Neuronal stem cell (in vitro differentiated cells): ENCODE measurements at places on chromosomes 1 and 21.

GRCh38 chr21:40792691-40793456, 54.1 kb downstream of the DSCAM start:
- no peak for DNase-seq

DNA sequence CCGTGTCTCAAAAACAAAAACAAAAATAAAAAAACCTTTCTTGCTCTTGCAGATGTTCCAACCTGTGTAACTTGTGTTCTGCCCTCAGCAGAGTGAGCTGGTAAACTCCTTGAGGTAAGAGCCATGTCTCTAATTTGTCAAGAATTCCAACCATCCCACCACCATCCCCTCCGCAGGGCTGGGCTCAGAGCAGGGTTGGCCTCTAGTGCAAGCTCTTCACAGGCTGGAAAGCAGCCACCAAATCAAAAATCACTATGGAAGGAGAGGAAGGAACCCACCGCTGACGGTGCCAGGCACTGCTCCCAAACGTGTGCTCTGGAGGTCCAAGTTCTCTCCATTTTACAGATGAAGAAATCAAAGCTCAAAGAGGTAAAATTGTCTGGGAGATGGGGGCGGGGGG, 9.4 kb downstream of the PLEKHA6 start:
- no peak for DNase-seq

DNA sequence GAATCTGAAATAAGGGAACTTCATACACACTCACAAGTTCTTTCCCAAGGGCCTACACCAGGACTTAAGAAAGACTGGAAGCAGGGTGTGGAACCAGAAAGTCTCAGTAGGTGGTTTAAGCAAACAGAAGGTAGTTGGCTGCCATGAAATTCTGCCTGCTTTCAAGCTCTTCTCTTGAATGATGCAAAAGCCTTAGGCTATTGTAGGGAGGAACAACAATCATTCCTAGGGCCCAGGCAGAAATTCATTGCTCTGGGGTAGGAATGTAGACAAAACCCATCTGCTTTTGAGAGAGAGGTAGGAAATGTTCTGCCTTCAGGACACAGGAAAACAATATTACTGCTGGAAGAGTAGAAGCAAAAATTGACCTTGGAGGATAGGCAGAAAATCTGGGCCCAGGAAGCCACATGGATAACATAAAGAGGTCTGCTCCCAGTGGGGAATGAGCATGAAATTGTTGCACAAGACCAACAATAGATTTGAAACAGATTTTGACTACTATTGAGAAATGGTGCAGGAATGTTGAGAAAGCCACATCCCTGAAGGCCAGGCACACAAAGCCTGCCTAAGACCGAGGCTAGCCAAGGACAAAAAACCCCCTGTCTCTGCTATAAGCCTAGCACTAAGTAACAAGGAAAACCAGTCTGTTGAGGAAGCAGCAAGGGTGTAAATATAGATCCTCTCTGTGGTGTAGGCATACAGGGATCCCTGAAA, 22.7 kb upstream of the SFT2D2 start:
- DNase-seq, result no peak

- DNase-seq, result no peak
These were observed 187.0 kb upstream of the HP1BP3 start for GRCh38 chr1:20974069-20974468.

DNA sequence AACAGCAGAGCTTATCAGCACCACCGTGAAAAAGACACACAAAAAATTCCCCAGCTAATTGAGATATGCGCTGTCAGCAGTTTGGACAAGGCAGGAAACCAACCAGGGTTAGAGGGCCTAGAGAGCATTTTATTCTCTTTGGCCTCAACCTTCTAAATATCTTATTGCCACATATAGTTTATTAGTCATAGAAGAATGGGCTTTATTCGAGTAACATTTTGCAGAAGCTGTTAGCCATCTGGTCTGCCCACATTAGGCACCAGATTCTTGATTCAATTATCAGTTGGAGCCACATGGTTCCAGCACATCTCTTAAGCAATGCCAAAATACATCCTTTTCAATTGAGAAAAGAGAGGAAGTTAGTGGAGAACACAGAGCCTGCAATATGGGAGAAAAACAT, 109.9 kb upstream of the CXADR start:
- DNase-seq, result no peak

DNA sequence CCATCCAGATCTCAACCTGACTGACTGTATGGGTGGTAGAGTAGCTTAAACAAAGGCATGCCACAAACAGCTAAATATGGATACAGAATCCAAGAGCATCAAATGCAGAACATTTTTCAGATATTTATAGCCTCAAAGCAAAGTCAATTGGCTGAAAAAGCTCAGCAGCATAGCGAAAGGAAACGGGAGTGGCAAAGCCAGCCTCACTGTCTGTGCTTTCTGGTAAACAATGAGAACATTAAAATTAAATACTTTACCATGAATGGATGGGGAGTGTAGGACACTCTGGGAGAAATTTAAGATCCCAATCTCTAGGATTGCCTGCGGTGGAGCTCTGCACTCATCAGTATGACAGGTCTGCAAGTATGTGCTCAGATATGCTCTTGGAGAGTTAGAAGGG, 4.4 kb downstream of the RASAL2 start:
- no peak for DNase-seq

DNA sequence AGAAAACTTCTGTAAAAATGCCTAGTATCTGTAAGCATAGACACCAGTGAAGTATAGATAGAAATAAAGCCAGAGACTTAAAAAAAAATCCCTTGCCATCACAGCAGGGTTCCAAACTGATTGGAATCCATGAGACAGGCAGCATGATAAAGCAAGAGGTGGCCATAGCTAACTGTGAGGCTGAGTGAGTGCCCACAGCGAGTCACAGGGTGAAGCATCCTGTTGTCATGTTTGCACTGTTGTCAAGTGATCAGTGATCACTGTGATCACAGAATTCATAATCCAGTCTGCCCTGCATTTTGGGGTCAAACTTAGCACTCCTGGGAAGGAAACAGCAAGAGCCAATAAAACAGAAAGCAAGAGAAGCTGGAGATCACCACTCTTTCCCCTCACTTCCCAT, 33.3 kb downstream of the LRRC8B start:
- DNase-seq, result no peak

DNA sequence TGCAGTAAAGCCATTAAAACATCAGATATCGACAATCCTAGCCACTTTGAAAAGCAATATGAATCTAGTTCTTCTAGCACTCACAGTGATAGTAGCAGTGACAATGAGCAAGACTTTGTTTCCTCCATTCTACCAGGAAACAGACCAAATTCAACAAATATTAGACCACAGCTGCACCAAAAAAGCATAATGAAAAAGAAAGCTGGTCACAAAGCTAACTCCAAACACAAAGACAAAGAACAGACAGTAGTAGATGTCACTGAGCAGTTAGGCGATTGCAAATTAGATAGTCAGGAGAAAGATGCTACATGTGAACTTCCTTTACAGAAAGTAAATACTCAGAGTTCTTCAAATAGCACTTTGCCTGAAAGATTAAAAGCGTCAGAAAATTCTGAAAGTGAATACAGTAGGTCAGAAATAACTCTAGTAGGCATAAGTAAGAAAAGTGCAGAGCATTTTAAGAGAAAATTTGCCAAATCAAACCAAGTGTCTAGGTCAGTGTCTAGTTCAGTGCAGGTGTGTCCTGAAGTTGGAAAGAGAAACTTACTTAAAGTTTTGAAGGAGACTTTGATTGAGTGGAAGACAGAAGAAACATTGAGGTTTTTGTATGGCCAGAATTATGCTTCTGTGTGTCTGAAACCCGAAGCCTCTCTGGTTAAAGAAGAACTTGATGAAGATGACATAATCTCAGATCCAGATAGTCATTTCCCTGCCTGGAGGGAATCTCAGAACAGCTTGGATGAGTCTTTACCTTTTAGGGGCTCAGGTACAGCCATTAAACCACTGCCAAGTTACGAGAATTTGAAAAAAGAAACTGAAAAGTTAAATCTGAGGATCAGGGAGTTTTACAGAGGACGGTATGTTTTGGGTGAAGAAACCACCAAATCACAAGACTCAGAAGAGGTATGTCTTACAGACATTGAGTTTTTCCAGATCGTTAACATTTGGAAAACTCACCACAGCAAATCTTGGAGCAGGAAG, 24.9 kb downstream of the RPAP2 start:
- DNase-seq, result no peak

DNA sequence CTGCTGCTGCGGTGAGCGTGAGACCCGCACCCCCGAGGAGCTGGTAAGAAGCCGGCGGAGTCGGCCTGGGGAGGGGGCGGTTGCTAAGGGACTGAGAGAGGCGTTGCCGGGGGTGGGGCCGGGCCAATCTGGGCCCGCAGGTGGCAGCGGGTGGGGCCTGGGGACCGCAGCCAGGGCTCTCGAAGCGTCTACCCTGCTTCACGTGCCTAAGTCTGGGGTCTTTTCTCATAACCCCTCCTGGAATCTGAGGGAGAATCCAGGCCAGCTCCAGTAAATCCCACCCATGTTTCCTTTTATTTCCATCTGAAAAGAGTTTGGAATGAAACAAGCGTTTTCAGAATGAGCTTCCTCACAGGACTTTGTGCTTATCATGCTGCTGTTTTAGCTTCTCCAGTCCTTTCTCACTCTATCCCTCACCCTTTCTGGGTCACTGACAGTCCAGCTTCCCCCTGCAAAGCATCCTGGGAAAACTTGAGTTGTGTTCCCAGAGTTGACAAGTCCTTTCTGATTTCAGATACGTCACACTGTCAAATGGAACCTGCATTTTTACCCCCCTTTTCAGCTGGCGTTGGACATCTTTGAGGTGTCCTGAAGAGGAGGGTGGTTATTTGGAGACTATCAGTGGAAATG, 431 bp downstream of the CLCN6 start:
- DNase-seq, result no peak

- no peak for DNase-seq
These were observed at the start of gene OR6F1 for GRCh38 chr1:247716546-247716945. Gene OR6F1 (minus strand): TSS chr1:247716646. CDS start chr1:247712755, 3,891 bp downstream.
